ENCODE measurements at places on chromosomes 3 and 15.

GRCh38 chr3:133674290-133674919, 12.7 kb upstream of the TOPBP1 start:
- DNase-seq: no peak

DNA sequence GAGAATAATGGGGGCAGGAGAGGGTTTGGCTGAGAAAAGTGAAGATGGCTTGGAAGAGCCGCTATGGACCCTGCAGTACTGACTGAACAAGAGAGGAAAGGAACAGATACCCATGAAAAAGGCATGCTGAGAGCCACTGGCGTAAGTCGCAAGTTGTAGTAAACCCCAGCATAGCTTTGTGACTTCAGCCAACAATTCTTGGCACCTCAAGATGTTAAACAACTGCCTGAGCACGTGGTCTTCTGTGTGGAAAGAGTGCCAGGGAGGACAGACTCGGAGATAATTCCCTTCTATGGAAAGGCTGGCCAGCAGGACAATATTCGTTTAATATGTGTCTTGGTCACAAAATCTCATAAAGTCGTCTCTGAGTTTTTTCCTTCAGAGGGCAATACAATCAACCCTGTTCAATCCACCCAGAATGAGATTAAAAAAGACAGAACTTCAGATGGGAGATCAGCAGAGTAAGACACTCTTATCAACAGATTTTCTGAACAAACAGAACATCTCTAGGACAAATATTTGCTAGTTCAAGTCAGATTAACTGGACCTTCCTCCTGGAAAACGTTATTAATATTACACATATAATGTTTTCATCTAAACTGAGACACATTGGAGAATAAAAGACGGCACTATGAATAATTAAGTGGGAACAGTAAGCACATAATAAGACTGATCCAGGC, 49.2 kb downstream of the NEK10 start:
- DNase-seq: no peak

DNA sequence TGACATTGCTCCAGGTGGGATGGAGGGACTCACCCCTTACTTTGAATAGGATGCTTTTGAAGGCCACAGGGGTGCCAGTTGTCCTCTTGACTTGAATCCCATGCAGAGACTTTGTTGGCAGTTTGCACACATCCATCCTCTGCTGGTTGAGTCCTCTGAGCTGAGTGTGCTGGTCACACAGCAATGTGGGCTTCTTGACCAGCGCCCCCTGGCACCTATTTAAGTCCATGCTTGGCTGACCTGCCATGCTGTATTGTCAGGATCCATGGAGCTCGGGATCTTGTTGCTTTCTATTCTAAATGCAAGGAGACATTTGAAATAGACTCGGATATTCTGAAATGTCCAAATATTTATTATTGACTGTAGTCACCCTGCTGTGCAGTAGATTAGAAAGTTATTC, 19.8 kb downstream of the RAB7A start:
- no peak for DNase-seq

- DNase-seq: no peak
Observed at GRCh38 chr3:184352149-184352785, 9.1 kb downstream of the CLCN2 start.

DNA sequence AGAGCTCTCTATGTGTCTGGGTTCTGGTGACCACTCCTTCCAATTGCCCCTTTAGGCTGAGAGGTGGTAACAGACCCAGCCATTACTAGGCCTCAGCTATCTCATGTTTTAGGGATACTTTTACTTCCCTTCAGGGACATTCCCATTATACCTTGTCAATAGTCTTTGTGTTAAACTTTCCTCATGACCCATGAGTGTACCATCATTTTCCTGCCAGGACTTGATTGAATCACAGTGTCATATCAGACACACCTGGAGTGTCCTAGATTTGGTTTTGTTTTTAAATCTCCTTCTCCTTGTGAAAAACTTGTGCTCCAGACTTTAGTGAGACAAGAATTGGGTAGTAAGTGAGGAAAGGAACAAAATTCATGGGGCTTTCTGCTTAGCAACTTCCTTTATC, 136.6 kb downstream of the KCNAB1 start:
- DNase-seq: no peak

- DNase-seq: no peak
Observed at GRCh38 chr3:52693071-52693470, 7.2 kb downstream of the GNL3 start.

DNA sequence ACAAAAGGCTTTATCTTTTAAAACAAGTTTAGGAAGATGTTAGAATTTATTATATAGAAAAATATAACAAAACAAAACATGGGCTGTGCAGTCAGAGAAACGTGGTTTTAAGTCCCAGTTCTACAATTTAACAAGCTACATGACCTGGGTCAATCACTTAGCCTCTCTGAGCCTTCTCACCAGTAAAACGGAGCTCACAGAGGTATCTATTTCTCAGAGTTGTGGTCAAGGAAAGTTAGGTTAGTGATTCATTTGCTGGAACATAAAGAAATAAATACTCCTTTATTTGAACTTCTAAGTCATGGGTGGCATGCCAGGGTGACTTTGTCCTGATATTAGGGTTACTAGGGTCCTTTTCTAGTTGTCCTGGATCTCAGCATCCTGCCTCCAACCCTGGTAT, 10.8 kb upstream of the CCDC174 start:
- no peak for DNase-seq

GRCh38 chr3:182895513-182896112, 84.7 kb downstream of the DCUN1D1 start:
- DNase-seq: no peak

DNA sequence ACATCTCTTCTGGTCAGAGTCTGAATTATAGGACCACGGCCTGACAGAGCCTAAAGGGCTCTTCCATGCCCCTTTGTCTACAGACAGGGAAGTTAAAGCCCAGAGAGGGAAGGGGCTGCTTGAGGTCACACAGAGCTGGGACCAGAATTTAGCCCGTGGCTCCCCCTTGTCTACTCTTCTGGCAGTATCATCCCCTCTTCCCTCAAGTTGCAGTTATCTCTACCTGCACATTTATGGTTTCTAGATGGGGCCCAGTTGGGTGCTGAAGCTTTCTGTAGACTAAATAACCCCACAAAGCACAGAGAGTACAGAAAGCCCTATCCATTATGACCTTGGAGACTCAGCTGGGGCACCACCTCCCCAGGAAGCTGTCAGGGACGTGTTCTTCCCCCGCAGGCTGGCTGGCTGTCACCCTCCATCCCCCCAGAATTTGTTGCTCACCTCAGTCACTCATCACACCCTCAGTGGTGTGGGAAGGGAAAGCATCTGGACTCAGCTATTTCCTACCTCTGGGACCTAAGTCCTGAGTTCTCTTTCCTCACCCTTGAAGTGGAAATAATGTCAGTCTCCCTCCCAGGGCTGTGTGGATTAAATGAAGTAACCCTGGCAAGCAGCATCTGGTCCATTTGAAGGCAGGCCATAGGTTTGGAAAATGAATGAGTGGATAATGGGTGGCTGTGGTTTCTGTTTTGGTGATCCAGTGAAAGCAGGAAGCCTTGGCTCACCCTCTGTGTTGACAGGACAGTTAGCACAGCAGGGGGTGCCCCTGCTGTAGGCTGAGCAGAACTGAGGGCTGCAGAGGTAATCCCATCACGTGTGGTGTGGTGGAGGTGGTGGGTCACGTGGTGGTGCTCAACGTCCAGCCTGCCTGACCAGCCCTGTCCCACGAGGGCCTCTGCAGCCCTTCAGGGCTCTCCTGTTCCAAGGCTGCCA, 16.3 kb downstream of the ACOX2 start:
- no peak for DNase-seq

GRCh38 chr3:9914011-9914410, 2.9 kb upstream of the IL17RC start:
- no peak for DNase-seq

DNA sequence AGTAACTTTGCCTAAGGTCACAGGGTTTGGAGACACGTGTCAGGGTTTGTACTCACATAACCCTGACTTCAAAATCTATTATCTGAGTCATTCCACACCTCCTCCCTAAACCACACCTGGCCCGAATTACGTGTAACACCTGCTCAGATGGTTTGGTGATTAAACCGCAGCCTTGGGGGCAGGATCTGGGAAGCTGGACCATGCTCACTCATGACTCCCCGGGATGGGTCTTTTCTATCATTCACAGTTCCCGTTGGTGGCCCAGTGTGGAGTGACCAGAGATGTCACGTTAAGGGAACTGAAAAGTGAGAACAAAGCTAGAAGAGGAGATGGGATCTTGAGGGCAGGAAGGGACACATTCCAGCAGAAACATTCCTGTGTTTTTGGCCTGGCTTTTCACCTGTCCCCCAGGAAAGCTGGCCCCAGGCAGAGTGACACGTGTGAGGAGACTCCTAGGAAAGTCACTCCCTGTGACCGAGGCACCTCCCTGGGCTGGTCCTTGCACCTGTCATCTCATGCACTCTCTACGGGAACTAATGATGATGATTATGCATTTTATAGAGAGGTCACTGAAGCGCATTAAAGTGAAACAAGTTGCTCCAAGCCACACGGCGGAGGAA, 75.4 kb upstream of the POMGNT2 start:
- no peak for DNase-seq

GRCh38 chr3:107068980-107069379, 308.3 kb upstream of the CCDC54 start:
- peak; percentile 38 for DNase-seq

DNA sequence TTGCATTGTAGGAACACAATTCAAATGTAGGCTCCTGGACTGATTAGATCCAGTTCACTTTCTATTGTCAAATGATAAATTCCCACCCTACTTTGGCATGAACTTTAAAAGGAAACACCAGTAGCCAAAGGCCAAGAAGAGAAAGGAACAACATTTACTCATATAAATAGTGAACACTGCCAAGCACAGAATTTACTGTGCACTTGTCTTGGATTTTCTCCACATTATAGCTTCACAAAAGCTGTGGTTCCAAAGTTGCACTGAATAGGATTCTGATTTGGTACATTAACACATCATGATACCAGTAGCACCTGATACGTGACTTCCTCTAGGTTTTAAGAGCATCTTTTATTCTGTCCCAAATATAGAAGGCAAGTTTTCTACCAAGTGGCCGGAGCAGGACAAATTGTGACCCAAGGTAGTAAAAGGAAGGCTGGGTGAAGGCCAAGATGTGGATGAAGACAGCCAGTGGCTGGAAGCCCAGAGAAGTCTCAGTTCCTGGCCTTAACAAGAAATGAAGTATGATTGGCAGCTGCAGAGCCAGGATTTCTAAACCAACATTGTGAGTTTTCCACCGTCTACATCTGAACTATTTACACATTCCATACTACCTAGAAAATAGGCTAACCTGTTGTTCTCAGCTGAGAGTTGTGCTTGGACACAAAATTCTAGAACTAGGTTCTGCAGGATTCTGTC, 206.7 kb downstream of the THRB start:
- no peak for DNase-seq

DNA sequence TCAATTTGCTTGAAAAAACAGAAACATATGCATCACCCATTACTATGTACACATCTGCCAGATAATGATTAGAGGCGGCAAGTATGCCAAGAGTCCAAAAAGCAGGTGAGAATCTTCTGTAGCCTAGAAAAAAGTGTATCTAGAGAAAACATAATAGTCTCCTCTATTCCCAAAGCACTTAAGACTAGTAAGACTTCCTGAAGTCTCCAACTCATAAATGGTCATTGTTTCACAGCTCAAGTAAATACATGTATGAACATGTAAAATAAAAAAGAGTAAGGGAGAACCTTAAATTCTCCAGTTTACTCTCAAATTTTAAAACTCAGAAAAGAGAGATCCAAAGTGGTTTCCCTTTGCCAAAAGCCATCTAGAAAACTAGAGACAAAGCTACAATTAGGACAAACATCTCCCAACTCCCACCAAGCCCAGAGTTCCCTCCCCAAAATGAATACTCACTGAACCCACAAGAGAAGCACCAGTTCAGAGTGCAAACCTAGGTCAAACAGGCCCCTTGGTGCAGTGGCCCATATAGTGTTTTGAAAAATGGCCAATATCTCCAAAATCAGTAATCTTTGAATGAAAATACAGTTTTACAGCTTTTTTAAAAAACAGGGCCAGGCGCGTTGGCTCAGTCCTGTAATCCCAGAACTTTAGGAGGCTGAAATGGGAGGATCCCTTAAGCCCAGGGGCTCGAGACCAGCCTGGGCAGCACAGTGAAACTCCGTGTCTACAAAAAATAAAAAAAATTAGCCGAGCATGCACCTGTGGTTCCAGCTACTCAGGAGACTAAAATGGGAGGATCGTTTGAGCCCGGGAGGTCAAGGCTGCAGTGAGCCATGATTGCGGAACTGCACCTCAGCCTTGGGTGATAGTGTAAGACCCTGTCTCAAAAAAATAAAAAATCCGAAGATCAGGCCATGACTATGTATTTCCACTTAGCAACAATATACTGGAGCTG, 11.0 kb upstream of the MAP4 start:
- no peak for DNase-seq

- DNase-seq: no peak
Observed at GRCh38 chr3:15535732-15536131, 14.2 kb upstream of the COLQ start.

DNA sequence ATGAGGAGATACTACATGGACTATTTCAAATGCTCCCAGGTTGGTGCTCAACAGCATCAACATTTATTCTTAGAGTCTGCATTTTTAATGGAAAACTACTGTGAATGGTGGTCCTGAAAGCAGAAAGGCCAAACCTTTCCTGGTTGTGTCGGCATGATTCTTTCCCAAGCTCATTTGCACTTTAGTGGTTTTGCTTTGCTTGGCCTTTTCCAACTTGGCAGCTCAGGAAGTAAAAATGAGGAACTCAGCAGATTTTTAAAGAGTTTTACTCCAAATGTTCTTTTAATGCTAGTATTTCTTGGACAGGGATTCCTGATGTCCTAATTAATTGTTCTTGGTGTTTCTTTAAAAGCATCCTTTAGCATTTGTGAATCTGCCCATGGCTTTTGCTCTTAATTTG, 197.4 kb downstream of the SLC9A9 start:
- no peak for DNase-seq

DNA sequence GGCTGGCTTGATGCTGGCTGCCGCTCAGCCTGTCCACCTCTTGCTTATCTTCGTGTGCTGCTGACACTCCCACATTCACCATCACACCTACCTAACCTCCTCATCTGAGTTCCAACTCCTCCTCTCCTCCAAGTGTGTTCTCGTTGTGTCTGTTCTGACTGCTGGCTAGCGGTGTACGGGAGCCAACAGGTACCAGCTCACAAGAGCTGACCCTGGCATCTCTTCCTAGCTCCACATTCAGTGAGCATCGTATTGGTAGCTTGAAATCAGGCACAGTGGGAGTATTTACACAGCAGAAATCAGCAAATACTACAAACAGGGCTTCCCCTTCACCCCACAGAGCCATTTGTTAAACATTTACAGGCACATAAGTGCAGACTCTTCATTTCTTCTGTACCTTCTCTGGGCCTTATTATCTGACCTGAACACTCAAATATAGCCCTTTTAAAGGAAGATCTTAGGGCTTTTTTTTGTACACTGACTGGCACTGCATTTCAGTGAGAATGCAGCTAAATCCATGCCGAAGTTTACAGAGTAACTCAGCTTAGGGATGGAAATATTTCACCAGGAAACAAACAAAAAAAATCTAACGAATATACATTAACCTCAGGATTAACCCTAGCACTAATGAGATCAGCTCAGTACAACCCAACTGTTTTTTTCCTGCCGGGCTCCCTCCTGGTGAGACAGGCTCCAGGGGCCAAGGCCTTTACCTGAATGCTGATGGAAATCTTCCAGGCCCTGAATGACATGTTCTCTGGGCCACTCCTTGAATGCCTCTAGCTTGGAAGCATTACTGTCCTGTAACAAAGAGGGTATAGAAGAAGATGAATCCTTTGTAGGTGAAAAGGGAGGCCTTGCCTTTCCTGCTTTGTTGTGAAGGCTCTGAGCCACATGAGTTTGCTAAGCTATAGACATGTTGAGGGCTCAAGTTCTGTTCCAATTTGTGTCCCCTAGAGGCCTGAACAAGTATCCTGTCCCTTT, 150.5 kb upstream of the LPP start:
- no peak for DNase-seq
